Activated CD8-positive, alpha-beta memory T cell treated with anti-CD3 and anti-CD28 coated beads for 36 hours (primary cell): ENCODE measurements at places on chromosomes 2 and 18. TPM values are rescaled to one million over a fixed set of nuclear protein-coding genes. Genes with fewer than 3 reads are reported as not detected.

Gene SCN2A
- not detected for total RNA-seq

Gene CRYGC
- total RNA-seq: not detected

Gene LYG2
- not detected for total RNA-seq

Gene IGFBP5
- not detected for total RNA-seq

Gene REG3A
- not detected for total RNA-seq
